ENCODE measurements at places on chromosomes 12 and 14.

GRCh38 chr14:36293824-36294223 is 26.6 kb downstream of the MBIP start:
- DNase-seq = peak; percentile 84

GRCh38 chr12:112439769-112440168 is 21.0 kb downstream of the PTPN11 start:
- no peak for DNase-seq

- no peak for DNase-seq
These were observed 50.1 kb downstream of the ZC3H14 start for GRCh38 chr14:88612981-88613380.

GRCh38 chr12:132279930-132280329 is 49.5 kb downstream of the GALNT9 start:
- DNase-seq = no peak

- no peak for DNase-seq
These were observed 367.0 kb upstream of the TMEM132C start for GRCh38 chr12:127899971-127900370.

GRCh38 chr12:71684081-71684480 is 1.8 kb upstream of the TMEM19 start:
- no peak for DNase-seq

DNA sequence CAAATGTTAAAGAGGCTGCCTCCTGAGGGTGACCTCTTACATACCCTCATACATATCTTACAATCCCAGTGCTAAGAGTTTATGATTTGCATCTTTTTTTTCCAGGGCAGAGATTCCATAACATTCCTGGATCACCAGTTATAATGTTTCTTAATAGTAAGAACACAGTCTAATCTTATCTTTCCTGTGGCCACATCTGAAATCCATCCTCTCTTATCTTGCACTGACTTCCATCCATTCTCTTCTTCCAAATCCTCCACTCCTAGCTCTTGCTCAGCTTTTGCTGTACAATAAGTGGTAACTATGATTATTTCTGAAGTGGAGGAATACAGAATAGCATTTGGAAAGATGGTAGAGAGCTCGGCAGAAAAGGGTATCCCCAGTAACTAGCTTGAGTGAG is 6.3 kb downstream of the CALCOCO1 start:
- DNase-seq = no peak

DNA sequence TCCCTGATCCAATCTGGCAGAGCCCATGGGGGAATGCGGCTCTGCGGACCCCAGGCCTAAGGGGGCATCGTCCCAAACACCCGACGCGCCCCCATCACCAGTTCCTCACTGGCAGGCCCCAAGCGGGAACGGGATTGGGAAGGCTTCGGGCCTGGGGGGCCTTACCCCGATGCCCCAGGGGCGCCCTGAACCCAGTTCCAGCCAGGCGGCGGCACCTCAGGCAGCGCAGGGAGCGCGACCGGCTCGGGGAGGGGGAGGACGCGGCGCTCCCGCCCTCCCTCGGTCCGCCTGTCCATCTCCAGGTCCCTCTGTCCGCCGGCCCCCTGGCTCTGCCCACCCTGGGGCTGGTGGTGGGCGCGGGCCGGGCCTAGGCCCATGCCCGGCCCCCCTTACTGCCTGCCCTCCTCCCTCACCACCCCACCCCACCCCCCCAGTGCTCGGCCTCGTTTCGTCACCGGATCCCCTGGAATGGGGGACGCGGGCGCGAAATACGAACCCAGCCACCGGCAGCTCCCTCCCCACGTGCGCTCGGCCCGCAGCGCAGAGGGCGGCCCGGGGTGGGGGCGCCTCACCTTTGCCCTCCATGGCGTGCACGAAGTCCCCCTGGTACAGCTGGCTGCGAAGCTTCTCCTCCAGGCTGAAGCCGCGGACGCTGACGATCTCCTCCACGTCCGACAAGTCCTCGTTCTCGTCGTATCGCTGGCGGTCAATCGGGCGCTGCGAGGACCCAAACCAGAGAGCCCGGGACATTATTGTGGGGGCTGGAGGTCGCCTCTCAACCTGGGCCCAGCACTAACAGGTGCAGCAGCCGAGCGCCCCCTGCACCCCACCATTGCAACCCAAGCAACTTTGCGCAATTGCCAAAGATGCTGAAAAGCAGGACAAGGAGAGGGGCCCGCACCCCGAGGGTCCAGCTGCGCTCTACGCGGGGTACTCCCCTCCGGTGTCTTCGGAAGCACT is 2.3 kb downstream of the KDM2B start:
- no peak for DNase-seq

DNA sequence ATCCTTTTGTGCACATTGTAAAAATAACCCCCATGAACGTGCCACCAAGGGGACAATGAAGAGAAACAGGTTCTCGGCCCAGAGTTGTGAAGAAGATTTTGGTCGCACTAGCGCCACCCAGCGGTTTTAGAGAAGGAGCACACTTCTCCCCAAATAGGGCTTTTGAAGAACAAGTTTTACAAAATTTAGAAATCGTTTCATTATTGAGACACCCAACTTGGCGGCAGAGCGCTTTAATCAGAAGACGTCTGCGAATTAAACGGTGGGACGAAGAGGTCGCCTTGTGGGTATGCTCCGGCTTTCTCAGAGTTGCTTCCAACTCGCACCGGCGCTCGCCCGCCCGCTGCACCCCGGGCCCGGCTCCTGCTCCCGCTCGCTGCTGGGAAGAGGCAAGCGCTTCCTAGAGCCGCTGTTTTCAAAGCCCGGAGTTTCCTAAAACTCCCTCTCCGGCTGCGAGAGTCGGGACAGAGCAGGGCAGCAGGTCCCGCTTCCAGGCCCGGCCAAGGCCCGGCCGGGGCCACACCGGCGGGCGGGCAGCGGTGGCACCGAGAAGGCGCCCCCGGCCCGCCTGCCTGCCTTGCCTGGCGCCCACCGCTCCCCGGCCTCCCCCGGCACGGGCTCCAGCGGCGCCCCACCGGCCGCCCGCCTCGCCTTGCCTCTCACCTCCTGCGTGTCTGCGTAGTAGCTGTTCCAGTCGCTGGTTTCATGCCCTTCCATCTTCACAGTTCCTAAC is 645 bp downstream of the FOXA1 start:
- peak; percentile 67 for DNase-seq

Measured in AG10803 (cell line).